Glomerular endothelial cell (primary cell): ENCODE measurements at places on chromosomes 5 and 9.

- no peak for DNase-seq
Observed at GRCh38 chr5:53733853-53734252, 173.4 kb downstream of the NDUFS4 start.

GRCh38 chr9:127186806-127187205, 64.4 kb upstream of the ANGPTL2 start:
- DNase-seq, result peak; percentile 39

DNA sequence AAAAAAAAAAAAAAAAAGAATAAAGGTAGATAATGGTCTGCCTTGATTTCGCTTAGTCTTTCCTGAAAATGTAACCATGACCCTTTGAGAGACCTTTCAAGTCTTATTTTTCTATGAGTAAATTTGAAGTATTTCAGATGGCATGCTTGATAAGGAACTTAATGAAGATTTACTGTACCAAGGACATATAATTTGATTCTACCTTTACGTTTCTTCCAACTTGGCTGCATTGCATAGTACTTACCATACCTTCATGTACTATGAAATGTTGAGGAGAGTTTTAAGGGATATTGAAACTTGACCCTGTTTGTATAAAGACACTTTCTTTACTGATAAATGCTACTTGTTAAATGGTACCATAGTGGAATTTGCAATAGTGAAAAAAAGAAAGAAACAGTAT, 35.0 kb upstream of the SNX24 start:
- DNase-seq, result no peak

DNA sequence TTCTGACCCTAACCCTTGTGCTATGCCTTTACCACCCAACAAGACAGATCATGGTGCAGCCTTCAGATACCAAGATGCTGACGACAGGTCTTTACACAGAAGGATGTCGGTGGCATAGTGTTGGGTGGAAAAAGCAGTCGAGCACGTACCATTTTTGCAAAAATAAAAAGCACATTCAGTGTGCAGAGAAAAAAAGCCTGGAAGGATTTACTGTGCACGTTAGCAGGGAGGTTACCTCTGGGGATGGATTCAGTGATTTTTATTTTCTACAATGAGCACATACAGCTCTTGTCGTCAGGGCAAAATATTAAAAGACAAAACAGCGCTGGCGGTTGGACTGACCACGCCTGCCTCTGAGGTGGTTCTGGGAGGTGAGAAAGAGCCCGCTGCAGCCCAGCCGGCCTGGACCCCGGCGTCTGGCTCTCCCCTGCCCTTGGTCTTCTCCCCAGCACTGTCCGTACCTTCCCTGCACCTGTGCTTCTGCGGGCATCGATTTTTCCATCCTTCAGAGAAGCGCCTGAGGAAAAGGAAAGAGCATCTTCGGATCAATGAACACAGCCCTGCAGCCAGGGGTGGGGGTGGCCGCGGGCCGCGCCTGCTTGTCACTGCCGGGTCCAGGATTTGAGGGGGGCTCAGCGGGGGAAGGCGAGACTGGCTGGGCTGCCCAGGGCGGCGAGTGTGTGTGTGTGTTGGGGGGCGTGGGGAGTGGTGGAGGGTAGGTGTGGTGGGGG, 200.0 kb upstream of the IER5L start:
- DNase-seq, result no peak

DNA sequence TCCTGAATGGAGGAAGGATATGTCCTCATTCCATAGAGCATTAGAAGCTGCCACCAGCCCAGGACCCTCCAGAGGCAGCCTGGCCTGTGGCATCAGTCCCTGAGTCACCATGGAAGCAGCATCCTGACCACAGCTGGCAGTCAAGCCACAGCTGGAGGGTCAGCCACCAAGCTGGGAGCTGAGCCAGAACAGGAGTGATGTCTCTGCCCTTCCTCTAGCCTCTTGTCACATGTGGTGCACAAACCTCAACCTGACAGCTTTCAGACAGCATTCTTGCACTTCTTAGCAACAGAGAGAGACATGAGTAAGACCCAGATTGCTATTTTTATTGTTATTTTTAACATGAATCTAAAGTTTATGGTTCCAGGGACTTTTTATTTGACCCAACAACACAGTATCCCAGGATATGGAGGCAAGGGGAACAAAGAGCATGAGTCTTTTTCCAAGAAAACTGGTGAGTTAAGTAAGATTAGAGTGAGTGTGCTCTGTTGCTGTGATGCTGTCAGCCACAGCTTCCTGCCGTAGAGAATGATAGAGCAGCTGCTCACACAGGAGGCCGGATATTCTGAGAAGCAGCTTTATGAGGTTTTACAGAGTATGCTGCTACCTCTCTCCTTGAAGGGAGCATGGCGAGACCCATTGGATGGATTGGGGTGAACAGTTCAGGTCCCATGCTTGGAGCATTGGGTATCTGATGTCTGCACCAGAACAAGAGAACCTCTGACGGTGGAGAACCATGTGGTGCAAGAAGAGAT, 13.0 kb upstream of the CYFIP2 start:
- no peak for DNase-seq

DNA sequence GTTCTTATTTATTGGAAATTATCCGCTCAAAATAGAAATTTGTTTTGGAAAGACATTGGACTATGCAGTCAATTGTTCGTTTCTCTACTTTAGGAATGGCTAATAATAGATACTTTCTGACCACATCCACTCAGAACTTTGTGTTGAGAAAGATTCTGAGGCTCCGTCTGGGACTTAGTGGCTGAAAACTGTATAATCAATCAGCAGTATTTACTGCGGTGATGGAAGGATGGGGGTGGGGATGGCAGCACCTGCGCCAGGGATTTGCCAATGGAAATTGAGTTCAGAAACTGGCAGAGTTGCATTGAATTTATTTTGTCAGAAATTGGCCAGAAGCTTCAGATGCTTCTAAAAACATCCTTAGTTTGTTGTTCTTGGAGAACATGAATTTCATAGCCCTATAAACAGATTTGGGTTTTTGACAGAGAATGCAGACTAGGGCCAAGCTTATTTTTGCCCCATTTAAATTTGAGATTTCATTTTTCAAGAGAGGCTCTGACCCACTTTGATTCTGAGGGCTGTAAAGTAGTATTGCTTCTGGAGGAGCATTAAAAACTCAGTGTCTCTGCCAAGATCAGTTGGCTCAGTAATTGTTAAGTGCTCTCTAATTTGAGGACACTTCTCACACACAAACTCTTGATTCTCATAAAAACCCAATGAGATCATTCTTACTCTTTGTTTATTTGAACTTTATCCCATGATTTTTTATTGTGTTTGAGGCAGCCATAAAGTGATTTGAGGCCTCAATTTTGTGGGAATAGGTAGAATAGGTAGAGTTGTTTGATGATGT, 215.1 kb downstream of the CD180 start:
- no peak for DNase-seq

- DNase-seq, result no peak
Observed at GRCh38 chr9:86341007-86341491, 13.2 kb downstream of the TUT7 start.

GRCh38 chr9:124137944-124138335, 119.8 kb upstream of the NEK6 start:
- no peak for DNase-seq

GRCh38 chr5:146137967-146138403, 32.6 kb upstream of the PLAC8L1 start:
- no peak for DNase-seq

DNA sequence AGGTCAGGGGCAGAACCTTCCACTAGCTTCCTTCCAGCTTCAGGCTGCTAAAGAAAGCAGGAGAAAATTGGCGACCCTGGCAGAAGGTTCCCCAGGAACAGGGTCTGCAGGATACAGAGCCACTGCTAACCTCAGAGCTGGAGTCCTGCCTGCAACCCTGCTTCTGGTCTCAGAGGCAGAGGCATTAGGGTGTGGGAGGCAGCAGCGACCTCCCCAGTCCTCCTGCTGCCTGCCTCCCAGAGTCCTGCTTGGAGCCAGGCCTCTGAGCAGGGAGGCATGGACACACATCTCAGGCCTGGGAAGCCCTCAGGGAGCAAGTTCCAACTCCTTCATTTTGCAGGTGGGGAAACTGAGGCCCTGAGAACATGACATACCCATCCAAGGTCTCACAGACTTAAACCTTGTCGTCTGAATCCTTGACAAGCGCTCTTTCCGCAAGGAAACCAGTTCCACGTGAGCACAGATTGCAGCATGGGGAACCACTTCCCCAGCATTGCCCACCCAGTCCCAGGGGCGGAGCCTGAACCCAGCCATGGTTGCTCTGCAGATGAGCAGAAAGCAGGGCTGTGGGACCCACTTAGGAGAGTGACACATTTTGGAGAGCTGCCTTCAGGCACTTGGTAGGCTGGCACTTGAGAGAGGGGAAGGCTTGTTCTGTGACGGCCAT, 28.2 kb upstream of the HAND1 start:
- DNase-seq, result no peak

GRCh38 chr9:7234144-7234543, 476.4 kb downstream of the KDM4C start:
- DNase-seq, result peak; percentile 16

DNA sequence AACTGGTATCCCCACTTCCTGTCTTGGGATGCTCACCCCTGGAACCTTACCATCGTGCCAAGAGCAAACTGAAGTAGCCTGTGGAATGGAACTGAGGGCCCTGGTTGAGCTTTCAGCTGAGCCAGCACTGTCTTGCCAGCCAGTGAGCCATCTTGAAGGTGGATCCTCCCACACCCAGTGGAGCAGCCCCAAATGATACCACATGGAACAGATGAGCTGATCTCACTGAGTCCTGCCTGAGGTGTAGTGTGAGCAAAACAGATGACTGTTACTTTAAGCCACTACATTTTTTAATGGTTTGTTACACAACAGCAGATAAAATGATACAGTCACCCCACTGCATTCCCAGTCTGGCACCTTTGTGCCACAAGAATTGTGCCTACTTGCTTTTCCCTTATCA, 2.2 kb upstream of the PCYOX1L start:
- no peak for DNase-seq

- no peak for DNase-seq
Observed at GRCh38 chr5:41966401-41967105, 41.5 kb downstream of the FBXO4 start.

GRCh38 chr9:115263371-115264075, 145.6 kb upstream of the TNC start:
- DNase-seq, result no peak

GRCh38 chr5:77849308-77849900, 73.3 kb upstream of the TBCA start:
- no peak for DNase-seq

DNA sequence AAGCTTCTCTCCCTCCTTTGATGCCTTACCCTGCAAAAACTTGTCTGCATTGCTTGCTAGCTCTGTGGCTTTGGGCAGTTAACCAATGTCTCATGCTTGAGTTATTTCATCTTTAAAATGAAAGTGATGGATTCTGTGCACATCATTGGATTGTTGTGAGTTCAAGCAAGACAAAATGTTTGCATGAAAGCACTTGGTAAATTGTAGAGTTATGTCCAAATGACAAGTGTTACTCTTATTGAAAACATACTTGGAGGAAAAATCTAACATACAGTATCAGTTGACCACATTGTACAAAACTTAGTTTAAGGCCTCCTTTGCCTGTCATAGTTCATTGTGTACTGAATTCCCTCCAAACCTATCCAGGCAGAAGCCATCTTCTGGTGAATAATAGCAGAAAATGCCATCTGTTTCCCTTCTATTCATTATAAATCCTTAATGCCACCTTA, 30.0 kb downstream of the TGFBR1 start:
- DNase-seq, result no peak

GRCh38 chr5:142426129-142427014, 101.6 kb upstream of the SPRY4 start:
- DNase-seq, result no peak

DNA sequence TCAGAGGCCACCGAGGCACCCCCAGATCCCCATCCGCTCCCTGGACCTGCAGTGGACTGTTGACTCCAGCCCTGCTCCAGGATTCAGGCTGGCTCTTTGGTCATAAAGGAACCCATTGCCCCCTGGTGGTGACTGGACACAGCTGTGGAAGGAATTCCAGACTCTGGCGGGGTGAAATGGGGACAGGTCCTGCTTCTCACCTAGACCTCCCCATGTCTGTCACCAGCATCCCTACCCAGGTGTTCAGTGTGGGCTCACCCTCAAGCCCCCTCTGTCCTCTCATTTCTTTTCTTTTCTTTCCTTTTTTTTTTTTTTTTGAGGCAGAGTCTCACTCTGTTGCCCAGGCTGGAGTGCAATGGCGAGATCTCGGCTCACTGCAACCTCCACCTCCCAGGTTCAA, 25.5 kb upstream of the STXBP1 start:
- no peak for DNase-seq

DNA sequence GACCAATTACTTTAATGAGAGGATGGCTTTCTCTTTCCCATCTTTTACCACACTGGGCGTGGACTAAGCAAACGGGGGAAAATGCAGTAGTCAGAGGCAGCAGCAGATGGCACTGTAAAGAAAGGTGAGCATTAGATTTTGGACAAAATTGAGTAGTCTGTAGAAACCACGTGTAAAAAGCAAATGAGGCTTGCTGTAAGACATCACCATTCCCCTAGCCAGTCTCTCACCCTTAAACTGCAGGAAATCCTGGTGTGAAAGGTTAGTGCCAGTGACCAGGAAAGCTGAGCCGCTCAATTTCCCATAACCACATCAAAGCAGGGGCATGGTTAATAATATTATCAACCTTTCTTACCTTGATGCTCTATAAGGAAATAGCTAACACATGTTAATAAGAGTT, 31.8 kb downstream of the SPATA31C2 start:
- no peak for DNase-seq

GRCh38 chr9:19918630-19919029, 129.8 kb upstream of the SLC24A2 start:
- no peak for DNase-seq

- DNase-seq, result no peak
Observed at GRCh38 chr9:15843931-15844330, 291.1 kb downstream of the CCDC171 start.

DNA sequence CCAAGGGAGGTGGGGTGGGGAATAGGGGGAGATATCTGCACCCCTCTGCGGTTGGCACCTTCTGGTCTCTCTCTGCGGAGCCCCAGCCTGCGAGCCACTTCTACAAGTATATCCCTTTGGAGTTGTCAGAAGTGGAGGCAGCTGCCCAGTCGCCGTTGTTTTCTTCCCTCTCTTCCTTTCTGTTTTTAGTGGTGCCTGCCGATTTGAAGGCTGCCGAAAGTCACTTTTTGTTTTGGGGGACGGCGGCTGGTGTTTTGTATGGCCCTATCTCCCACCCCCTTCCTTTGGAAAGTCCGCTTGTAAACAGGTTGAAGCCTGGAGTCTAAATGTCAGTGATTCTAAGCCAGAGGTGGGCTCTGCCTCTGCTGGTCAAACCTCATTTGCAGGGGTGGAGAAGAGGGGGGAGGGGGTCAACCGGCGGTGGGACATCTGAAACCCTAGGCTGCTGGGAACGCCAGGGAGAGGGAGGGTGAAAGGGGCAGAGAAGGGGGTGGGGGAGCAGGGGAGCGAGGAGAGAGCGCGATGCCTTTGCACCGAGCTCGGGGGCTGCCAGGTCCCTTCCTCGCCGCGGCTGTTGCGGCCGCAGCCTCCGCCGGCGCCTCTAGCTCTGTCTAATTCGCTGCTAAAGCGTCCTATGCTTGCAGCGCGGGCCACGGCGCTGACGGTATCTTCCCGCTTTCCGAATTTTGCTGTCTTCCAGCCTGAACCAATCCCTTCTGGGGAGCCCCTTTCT, at the start of gene FGF10:
TSS of gene FGF10 (minus strand) at position 331 of the 733 bp plus-strand sequence. CDS start 738 bp downstream, outside the sequence.
- DNase-seq, result no peak
